ENCODE measurements at places on chromosomes 16 and 17.

- no peaks in the 10 kb centered on the region for H3K27me3 ChIP-seq
- H3K36me3 ChIP-seq = no peaks in the 10 kb centered on the region
- H3K27ac ChIP-seq = no peak overlapping the region
- H3K4me1 ChIP-seq = no peaks in the 10 kb centered on the region
- no peak overlapping the region for H3K4me3 ChIP-seq
These were observed 9.3 kb downstream of the CCDC40 start for GRCh38 chr17:80045703-80046102.

DNA sequence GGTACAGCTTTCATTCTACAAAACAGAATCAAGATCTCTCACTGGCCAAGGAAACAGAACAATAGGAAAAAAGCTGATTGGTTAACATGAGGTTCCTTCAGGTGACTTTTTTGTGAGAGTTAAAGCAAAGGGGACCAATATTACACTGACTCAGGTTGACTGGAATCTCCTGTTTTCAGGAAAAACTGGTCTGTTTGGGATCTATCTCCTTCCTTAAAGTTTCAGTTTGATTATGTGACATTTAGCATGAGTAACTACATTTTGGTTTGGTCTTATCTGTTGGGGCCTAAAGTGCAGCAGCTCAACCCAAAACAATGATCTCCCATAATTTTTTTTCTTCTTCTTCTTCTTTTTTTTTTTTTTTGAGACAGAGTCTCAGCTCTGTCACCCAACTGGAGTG is 9.7 kb downstream of the NUPR1 start:
- H3K27ac ChIP-seq = no peak overlapping the region
- no peak overlapping the region for H3K4me3 ChIP-seq
- DNase-seq = no peak
- H3K27me3 ChIP-seq = peaks cover 6% of the 10 kb centered on the region

GRCh38 chr17:32520737-32521404 is 34.1 kb downstream of the CDK5R1 start:
- H3K27me3 ChIP-seq = no peaks in the 10 kb centered on the region
- peaks cover 84% of the 10 kb centered on the region for H3K4me1 ChIP-seq
- no peak for DNase-seq
- peaks cover 8% of the 10 kb centered on the region for H3K36me3 ChIP-seq

- DNase-seq = peak; percentile 24
- no peak overlapping the region for H3K4me3 ChIP-seq
- H3K36me3 ChIP-seq = no peaks in the 10 kb centered on the region
- no peaks in the 10 kb centered on the region for H3K27me3 ChIP-seq
- peaks cover 7% of the 10 kb centered on the region for H3K4me1 ChIP-seq
These were observed 274.7 kb downstream of the HS3ST4 start for GRCh38 chr16:25966172-25967097.

DNA sequence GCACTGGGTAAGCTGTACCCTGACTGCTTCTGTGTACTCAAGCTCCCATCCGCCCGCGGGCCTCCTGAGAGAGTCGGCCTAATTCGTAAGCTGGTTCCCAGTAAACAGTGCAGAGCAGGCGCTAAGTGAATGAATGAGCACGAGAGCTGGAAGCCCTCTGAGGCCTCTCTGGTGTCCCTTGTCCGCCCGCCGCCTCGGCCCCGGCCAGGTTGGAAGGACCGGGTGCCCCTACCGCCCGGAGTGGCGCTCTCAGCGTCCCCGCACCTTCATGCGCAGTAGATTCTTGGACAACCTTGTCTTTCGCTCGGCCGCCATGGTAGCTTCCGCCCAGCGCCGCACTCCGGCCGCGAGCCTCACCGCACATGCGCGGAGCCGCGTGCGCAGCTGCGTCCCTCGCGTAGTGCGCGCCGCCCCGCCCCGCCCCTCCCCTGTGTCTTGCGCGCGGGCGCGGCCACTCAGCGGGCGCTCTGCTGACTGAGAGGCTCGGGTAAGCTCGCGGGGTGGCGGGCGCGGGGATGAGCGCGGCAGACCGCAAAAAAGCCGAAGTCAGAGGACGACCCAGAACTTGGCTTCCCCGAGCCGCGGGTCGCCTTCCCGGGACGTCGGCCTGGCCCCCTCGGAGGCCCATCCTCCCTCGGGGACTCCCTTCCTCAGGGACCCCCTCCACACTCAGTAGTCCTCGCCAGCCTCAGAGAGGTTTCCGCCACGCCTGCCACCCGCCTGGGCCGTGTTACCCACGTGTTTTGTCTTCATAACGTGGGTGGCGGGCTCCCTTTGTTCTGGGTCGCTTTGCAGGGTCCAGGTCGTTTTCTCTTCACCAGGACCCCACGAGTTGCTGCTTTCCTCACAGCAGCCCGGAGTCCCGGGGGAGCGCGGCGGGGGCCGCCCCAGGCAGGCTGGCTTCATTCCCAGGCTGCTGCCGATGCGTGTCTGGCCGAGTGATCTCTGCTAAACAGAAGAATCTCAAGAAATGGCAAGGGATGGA is at the start of gene MPHOSPH6:
Gene MPHOSPH6, minus strand, starts transcription at position 364 of the 985 bp plus-strand sequence. Its CDS starts 49 bp downstream, at position 315.
- H3K27me3 ChIP-seq = peaks cover 25% of the 10 kb centered on the region
- H3K36me3 ChIP-seq = peaks cover 40% of the 10 kb centered on the region
- H3K27ac ChIP-seq = peak within 1 kb of the TSS; percentile 95
- H3K4me1 ChIP-seq = peaks cover 19% of the 10 kb centered on the region

DNA sequence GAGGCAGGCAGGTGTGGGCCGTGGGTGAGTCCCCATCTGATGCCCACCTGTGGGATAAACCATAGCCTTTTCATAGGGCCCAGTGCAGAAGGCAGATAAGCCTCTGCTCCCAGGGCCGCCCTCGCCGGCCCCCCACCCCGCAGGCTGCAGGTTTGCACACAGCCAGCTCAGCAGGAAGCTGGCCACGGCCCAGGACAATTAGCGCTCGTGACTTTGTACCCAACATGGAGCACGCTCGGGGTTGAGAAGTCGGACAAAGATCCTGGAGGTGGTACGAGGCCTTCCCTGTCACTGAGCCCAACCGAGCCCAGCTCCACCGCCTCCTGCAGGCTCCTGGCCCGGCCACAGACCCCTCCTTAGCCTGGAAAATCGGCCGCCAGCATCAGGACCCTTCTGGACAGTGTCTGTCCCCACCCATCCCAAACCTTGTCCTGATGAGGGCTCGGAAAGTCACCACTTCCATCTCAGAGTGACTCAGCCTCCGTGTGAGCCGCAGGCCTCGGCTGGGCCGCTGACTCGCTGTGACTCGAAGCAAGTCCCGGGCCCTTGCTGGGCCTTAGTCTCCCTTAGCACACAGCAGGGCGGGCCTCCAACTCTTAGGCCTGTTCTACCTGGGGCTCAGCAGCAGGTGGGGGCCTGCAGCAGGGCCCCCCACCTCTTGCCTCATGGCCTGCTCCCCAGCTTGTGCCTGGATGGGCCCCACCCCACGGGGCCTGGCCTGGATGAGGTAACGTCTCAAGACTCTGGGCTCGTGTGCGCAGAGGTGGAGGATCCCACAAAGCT is 22.7 kb downstream of the FAM83G start:
- no peaks in the 10 kb centered on the region for H3K36me3 ChIP-seq
- peaks cover 11% of the 10 kb centered on the region for H3K4me1 ChIP-seq
- no peaks in the 10 kb centered on the region for H3K27me3 ChIP-seq
- no peak overlapping the region for H3K4me3 ChIP-seq
- DNase-seq = no peak

- no peaks in the 10 kb centered on the region for H3K36me3 ChIP-seq
- no peak overlapping the region for H3K4me3 ChIP-seq
- DNase-seq = no peak
- H3K27ac ChIP-seq = no peak overlapping the region
These were observed 139.5 kb downstream of the BCAS3 start for GRCh38 chr17:60817192-60817591.

DNA sequence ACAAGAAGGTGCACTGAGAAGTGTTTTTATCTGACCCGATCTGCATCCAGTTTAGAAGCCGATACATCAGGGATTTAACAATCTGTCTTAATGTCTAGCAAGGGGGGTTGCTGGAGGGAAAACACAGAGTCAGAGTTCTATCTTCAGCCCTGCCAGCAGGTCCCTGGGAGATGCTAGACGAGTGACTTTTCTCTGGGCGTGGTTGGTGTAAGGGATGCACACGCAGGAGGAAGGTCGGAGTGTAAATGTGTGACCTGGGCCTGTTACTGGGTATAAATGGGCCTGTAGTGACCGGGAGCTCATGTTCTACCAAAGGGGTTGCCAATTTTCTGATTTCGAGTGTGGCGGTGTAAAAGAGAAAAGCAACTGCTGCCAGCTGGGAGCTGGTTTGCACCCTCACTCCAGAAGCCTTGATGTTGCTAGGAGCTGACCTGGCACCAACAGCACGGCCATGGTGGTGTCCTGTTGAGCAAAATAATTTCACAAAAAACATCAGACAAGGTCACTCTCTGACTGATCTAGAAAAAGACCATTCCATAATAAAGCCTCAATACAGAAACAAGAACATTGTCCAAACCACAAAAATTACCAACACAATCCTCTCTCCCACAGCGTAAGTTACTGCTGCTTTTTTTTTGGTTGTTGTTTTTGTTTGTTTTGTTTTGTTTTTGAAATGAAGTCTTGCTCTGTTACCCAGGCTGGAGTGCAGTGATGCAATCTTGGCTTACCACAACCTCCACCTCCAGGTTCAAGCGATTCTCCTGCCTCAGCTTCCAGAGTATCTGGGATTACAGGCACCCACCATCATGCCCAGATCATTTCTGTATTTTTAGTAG is 1.3 kb upstream of the KCTD13 start:
- peaks cover 10% of the 10 kb centered on the region for H3K36me3 ChIP-seq
- peak overlapping the region; percentile 14 for H3K27ac ChIP-seq
- H3K4me1 ChIP-seq = peaks cover 29% of the 10 kb centered on the region
- H3K4me3 ChIP-seq = peak overlapping the region; percentile 85
- DNase-seq = no peak

DNA sequence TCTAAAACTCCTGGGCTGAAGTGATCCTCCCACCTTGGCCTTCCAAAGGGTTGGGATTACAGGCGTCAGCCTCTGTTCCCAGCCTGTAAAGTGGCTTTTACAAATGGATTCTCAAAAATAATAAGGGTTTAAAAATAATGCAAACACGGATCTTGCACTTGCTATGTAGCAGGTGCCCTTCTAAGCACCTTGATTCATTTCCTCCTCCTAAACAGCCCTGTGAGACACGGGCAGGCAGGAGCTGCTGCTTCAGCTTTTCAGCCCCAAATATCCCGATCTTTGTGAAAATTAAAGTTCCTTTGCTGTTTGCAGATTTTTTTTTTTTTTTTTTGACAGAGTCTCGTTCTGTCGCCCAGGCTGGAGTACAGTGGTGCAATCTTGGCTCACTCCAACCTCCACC is 31.7 kb downstream of the NAGPA start:
- H3K36me3 ChIP-seq = no peaks in the 10 kb centered on the region
- no peaks in the 10 kb centered on the region for H3K4me1 ChIP-seq
- DNase-seq = no peak
- no peak overlapping the region for H3K27ac ChIP-seq

Measured in activated CD8-positive, alpha-beta T cell treated with anti-CD3 and anti-CD28 coated beads, Interleukin-2, amount 10 ng/mL, durations not matched to agents 7 days and 5 days (primary cell).